ENCODE measurements at places on chromosomes 4 and X.
A peak's percentile ranks its signal among the peaks of the same experiment; 100 is the strongest.

- no peak for DNase-seq
Observed at GRCh38 chr4:38696697-38697096, 32.7 kb downstream of the KLF3 start.

- DNase-seq: no peak
Observed at GRCh38 chrX:17104433-17104832, 158.0 kb downstream of the REPS2 start.

- DNase-seq: no peak
Observed at GRCh38 chr4:23422878-23423277, 467.0 kb downstream of the PPARGC1A start.

DNA sequence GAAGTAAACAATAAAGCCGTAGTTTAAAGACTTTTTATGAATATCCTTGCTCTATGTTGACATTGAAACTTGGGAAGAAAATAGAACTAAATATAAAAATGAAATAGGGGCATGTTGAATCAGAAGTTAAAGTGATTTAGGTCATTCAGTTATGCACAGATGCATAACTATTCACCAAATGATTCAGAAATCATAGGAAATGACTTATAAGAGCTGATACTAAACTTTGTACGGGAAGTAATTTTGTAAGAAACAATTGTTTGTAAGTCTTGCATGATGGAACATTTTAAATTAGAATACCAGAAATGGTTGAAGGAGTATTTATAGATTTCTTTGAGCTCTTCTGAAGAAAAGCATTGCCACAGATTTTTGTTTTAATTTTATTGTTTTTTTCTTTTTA, 246.5 kb downstream of the CPE start:
- no peak for DNase-seq

GRCh38 chr4:28167411-28167810, 1306.8 kb downstream of the STIM2 start:
- no peak for DNase-seq

DNA sequence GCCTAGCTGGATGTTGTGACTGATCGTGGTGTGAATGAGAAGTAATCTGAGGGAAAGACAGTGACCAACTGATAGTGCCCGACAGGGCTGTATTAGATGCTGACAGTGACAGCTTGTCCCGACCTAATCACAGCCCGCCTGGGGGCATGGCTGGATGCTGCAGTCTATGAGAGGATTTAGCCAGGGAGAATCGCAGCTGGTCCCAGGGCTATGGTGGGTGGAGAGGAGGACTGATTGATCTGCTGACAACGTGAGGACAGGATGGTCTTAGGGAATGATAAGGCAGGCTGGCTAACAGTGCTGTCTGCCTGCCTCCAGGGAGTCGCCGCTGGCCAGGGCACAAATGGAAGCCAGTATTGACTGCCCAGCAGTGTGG, 621 bp upstream of the SUV39H1 start:
- DNase-seq: no peak

GRCh38 chrX:137929951-137930350, 364.0 kb downstream of the ZIC3 start:
- DNase-seq: no peak

- DNase-seq: no peak
Observed at GRCh38 chr4:40990899-40991265, 223.5 kb downstream of the APBB2 start.

DNA sequence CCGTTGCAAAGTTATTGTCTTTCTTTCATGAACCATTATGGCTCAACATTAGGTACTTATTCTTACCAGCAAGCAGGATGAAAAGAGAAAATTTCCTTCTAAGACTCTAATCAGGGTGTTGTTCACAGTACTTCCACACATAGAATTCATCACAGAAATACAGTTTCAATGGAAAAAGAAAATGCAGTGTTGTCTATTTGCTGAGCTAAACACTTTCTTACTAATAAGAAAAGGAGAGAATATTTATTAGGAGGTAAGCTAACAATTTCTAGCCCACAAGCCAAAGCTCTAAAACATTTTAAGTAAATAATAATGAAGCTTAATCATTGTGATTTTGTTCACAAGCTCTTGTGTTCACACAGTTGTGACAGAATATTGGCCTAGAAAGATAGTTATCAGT, 1772.8 kb upstream of the PCDH7 start:
- DNase-seq: no peak

- DNase-seq: no peak
Observed at GRCh38 chr4:119489305-119489704, 139.3 kb downstream of the PDE5A start.

DNA sequence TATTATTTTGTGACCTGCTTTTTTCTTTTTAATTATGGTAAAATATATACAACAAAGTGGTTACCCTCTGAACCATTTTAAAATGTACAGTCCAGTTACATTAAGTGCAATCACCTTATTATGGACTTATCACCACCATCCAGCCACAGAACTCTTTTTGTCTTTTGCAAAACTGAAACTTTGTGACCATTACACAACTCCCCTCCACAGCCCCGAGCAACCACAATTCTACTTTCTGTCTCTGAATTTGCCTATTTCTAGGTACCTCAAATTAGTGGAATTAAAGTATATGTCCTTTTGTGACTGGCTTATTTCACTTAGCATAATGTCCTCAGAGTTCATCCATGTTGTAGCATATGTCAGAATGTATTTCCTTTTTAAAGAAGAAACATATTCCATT, 39.3 kb upstream of the WWC2 start:
- no peak for DNase-seq

DNA sequence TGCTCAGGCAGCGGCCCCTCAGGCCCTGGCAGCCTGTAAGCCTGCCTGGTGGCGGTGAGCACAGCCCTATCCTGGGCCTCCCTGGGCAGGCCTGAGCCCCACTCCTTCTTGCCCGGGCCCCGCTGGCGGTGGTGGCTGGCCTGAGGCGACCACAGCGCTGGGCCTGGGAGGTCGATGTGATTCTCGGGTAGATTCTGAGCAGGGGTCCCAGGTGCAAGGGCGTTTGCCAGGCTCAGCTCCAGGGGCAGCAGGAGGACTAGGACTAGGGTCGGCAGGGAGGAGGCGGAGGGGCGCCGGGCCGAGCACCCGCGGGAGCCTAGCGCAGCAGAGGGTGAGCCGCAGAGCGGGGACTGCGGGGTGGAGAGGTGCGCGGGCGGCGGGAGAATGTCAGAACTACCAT, 17.0 kb downstream of the FAM9A start:
- DNase-seq: no peak

DNA sequence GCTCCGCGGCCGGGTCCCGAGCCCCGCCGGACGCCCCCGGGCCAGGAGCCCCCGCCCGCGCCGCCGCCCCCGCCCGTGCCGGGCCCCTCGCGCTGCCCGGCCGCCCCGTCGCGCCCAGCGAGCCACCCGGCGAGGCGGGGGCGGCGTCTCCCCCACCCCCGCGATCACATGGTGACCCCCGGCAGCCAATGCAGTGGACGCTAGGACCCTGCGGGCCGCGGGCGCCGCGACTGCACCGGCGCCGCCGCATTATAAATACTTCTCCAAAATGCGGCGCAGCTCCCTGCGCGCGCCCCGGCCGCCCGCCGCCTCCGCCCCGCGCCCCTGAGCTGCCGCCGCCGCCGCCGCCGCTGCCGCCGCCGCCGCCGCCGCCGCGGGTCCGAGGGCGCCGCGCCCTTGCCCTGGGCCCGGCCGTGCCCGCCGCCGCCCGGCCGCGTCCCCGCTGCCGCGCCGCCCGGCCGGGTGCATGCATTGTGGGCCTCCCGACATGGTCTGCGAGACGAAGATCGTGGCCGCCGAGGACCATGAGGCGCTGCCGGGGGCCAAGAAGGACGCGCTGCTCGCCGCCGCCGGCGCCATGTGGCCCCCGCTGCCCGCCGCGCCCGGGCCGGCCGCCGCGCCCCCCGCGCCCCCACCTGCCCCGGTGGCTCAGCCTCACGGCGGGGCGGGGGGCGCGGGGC, at the start of gene NAT8L:
NAT8L (plus strand) TSS at position 282 of the 680 bp plus-strand sequence; CDS start at position 467, 185 bp downstream.
- DNase-seq: no peak

DNA sequence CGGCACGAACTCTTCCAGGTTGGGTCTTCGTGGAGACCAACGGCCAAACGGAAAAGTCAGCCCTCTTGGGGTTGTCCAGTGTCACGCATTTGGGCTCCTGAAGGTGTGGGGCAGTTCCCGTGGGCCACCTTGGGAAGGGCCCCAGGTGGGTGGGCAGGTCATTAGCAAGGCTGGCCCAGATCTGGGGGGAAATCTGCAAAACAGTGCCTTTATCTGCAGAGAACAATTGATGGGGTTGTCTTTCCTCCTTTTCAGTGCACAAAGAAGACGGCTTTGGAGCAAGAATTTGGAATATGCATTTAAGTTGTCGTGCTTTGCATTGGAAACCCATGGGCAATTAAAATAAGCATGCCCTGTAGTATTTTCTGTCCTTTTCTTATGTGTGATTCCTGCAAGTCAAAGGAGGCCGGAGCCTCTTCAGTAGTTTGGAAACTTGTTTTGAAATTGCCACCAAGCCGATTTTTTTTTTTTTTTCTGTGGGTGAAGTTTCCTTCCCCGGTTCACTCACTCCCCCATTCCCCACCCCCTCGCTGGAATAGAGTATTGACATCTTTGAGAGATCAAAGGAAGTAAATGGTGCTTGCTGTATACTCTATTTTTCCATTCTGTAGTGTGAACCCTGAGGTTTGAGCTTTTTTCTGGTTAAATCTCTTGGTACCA, 9.8 kb downstream of the ZIC3 start:
- no peak for DNase-seq

GRCh38 chrX:9693307-9694001, 72.2 kb downstream of the GPR143 start:
- DNase-seq: no peak

DNA sequence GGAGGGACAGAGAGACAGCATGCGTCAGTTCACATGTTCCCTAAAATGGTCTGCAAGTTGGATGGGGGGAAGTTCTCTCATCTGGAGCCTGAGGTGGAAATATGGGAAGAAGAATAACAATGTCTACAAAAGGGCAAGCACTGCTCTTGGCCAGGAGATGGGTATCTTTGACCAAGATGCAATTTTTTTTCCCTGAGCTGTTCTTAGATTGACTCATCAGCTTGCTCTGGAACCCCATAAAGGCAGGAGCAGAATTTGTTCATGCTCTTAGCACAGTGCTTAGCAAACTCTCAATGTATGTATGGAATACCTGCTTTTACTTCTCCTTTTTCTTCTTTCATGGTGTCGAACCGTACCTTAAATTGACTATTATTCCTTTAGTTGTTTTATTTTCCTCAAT, 90.5 kb upstream of the ZNF827 start:
- DNase-seq: no peak

DNA sequence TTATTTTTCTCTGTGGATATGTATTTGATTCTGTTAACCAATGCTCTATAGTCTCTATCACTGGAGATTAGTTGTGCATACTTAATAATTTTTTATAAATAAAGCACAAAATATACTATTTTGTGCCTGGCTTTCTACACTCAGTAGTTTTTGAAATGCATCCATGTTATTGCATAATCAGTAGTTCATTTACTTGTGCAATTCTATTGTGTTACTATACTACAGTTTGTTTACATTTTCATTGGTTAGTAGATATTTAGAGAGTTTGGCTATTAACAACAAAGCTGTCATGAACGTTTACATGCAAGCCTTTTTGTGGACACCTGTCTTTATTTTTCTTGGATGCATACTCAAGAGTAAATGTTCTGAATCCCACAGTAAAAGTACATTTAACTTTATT, 265.0 kb upstream of the FAT4 start:
- DNase-seq: peak; percentile 48

- no peak for DNase-seq
Observed at GRCh38 chr4:130855533-130855932, 1759.6 kb downstream of the C4orf33 start.

DNA sequence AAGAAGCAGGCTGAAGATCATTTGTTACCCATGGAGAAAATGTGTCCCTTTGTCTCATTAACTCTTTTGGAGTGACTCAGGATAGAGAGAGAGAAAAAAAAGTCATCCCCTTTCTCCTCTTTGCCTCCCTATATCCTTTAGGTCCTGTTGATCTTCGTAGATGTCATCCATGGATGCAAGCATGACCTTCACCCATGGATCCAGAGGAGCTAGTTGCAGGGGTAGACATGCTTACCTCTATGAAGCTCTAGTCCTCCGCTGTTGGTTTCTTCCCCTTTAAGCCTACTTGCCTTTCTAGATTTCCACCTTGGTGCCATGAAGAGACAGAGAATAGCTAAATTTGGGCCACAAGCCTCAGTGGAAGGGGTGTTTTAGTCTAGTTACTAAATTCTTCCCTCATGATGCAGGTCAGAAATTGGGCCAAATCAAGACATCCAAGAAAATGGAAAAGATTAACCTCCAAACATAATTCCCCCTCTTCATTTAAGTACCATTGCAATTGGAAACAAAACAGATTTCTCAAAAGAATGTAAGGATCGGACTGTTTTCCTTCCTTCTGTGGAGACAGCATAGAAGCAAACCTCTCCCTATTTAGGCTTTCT, 178.4 kb downstream of the TECRL start:
- no peak for DNase-seq

DNA sequence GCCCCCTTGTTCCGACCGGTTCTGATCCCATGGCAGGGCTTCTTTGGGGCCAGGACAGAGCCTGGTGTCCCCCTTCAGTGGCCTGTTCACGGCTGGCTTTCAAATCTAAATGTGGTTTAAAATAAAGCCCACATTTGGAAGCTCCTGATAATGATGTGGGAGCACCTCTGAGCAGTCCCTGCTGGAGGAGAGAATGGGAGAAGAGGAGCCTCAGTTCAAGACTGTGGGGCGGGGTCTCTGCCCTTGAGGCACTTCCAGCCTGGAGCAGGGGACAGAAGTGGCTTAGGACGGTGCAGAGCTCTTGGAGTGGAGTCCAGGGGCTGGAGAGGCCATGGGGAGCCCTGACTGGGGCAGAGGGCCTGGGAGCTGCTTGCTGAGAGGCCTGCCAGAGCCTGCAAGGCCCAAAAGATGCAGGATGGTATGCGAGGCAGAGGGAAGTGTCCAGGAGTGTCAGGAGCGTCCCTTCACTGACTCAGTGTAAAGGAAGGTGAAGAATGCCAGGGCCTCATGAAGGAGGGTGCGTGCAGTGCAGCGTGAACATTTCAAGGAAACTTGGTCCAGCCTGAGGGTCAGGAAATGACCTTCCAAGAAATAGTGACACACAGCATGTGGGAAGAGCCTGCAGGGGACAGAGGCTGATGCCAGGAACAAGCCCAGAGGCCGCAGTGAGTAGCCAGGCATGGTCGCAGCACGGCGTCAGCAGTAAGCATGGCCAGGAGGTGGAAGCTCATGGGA, 21.1 kb upstream of the TADA2B start:
- no peak for DNase-seq
